Iris pigment epithelial cell (primary cell): ENCODE measurements at places on chromosomes 12 and 14.

- DNase-seq = no peak
These were observed 10.5 kb upstream of the ALDH2 start for GRCh38 chr12:111756196-111756595.

DNA sequence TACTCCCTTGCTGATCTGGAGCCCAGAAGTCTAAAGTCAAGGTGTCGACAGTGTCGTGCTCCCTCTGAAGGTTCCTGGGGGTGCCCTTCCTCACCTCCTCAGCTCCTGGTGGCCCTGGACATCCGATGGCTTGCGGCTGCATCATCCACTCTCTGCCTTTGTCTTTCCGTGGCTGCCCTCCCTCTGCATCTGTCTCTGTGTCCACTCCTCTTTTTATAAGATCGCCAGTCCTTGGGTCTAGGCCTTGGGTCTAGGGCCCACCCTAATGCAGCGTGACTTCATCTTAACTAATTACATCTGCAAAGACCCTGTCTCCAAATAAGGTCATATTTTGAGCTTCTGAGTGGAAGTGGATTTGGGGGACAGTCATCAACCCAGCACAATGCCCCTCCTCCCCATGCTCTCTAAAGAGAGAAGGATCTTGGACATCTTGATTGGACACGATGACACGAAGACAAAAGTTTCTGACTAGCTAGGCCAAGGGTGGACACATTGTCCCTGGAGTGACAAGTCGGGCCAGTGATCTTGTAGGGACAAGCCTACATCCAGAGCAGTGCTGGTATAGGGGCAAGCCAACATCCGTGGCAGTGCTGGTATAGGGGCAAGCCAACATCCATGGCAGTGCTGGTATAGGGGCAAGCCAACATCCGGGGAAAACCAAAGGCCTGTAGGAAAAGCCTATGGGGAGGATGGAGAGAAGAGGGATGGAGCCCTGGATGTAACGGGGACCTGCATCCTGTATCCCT is 93.9 kb upstream of the DIO3 start:
- DNase-seq = no peak

- DNase-seq = no peak
These were observed 47.0 kb downstream of the IFT81 start for GRCh38 chr12:110171186-110171538.

DNA sequence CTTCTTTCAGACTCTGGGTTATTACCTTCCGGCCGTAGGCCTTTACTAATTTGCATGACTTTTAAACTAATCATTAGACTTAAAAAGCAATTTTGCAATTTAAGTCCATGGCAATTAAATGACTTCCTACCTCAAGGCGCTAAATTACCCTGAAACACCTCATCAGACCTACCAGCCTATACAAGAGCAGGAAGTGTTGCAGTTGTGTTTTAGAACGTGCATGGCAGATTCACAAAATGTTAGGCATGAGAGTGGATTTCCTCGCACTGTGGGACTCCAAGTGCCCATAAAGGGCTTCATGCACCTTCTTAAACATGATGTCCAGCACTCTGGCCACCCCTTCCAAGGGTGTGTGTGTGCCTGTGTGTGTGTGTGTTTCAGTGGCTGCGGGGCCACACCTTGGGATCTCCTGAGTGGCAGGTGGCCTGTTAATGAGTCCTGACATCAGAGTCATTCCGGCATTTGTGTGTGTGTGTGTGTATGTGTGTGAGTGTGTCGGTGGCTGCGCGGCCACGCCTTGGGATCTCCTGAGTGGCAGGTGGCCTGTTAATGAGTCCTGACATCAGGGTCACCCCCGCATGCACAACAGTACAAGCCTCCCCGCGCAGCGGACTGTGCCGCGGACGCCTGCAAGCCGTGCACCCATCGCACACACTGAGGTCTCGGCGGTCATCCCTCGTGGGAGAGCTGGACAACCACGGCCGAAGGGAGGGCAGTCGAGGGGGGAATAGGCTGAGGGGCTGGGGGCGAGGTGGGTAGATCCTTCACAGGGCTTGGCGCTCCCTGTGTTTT is 900 bp downstream of the C2CD5 start:
- DNase-seq = peak; percentile 20

DNA sequence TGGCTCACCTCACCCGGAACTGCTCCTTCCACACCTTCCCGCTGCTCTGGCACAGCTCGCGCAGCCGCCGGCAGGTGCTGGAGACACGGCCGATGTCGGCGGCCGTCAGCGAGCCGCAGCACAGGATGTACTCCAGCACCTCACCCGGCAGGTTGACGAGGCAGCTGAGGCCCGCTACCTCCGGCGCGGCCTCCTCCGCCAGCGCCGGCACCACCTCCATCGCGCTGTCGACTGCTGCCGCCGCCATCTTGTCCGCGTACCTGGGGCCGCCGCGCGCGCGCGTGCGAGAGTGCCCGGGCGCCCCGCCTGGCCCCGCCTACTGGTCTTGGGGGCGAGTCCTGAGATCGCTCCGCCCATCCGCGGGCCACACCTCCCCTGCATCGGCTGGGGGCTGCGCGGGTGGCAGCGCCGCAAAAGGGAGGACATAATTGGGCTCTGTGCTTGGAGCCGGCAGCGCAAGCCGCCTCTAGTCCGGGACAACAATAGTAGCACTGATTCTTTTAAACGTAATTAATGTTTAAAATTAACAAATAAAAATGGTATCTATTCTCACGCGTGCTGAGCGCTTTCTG is at the start of gene FBXO21:
Gene FBXO21, minus strand, starts transcription at position 261 of the 572 bp plus-strand sequence. Its CDS starts 14 bp downstream, at position 247.
- peak; percentile 84 for DNase-seq

- DNase-seq = peak; percentile 82
These were observed 72.4 kb upstream of the USP44 start for GRCh38 chr12:95623554-95624170.

- peak; percentile 31 for DNase-seq
These were observed 505 bp downstream of the KCNC2 start for GRCh38 chr12:75208856-75209811.

DNA sequence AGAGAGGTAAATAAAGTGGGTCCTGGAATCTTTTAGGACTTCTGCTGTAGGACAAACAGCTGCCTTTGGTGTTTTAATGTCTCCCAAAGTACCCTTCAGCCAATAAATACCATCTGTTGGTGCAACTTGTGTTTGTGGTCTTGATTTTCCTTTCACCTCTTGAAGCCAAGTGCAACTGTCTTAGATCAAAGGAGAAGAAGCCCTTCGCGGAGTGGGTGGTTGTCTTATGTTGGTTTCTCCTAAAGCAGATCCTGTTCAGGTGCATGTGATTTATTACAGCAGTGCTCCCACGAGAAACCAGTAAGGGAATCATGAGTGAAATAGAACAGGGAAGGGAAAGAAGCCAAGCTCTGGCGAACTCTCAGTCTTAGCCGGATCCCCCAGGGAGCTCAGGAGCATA is 27.7 kb downstream of the HRK start:
- DNase-seq = no peak

DNA sequence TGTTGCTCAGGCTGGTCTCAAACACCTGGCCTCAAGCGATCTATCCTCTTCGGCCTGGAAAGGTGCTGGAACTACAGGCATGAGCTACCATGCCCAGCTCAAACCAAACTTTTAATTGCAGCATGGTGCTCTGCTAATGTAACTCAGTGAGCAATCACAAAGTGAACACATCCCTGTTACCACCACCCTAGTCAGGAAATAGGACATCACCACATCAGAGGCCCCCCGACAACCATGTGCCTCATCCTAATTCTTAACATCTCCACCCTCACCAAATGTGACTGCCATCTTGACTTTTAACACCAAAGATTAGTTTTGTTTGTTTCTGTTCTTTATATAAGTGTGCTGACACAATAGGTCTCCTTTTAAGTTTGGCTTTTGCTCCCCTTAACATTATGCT is 22.8 kb upstream of the SDR39U1 start:
- DNase-seq = no peak

DNA sequence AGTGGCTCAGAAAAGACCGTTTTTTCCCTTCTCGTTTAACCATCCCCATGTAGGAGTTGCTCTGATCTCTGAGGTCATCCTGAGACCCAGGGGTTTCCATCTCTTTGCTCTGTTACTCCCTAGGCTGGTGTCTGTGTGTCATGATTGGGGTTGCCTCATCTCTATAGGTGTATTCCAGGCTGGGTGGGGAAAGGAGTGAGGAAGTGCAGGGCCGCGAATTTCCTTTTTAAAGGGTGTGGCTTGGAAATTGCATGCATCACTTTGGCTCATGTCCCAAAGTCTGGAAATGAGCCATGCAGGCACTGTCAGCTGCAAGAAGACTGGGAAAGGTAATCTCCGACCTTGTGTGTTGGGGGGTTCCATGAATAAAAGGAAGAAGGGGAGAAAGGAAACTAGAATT is 201.9 kb downstream of the AACS start:
- no peak for DNase-seq

GRCh38 chr14:104553166-104554087 is 26.1 kb upstream of the C14orf180 start:
- no peak for DNase-seq

- DNase-seq = peak; percentile 48
These were observed 111.5 kb upstream of the BCL2L14 start for GRCh38 chr12:11959117-11959823.

GRCh38 chr12:51631591-51631990 is 40.6 kb downstream of the SCN8A start:
- peak; percentile 69 for DNase-seq

DNA sequence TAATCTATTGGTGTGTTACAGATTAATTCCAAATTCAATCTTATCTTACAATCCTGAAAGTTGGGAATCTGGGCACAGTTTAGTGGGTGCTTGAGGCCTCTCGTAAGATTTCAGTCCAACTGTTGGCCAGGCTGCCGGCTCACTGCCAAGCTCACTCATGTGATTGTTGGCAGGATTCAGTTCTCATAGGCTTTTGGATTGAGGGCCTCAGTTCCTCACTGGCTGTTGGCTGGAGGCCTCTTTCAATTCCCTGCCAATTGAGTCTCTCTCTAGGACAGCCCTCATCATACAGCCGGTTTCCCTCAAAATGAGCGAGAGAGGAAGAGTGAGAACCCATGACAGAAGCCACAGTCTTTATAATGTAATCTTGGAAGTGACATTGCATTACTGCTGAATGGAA is 123.5 kb upstream of the FBXO33 start:
- no peak for DNase-seq

GRCh38 chr14:25615174-25615573 is 565.2 kb upstream of the STXBP6 start:
- DNase-seq = no peak

- DNase-seq = no peak
These were observed 70.4 kb upstream of the PTPRQ start for GRCh38 chr12:80373666-80374065.

- DNase-seq = peak; percentile 39
These were observed 160.0 kb upstream of the SOX5 start for GRCh38 chr12:24109381-24110039.

GRCh38 chr12:41530441-41530840 is 342.3 kb downstream of the PDZRN4 start:
- DNase-seq = no peak

- no peak for DNase-seq
These were observed 356.8 kb downstream of the ALG10 start for GRCh38 chr12:34379142-34379541.

DNA sequence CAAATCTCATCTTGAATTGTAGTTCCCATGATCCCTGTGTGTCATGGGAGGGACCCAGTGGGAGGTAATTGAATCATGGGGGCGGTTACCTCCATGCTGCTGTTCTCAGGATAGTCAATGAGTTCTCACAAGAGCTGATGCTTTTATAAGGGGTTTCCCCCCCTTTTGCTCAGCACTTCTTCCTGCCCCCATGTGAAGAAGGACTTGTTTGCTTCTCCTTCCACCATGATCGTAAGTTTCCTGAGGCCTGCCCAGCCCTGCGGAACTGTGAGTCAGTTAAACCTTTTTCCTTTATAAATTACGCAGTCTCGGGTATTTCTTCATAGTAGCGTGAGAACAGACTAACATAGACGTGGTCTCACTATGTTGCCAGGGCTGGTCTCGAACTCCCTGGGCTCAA is 56.1 kb upstream of the EIF5 start:
- no peak for DNase-seq

GRCh38 chr14:38078393-38078792 is 129.3 kb upstream of the SSTR1 start:
- DNase-seq = no peak

DNA sequence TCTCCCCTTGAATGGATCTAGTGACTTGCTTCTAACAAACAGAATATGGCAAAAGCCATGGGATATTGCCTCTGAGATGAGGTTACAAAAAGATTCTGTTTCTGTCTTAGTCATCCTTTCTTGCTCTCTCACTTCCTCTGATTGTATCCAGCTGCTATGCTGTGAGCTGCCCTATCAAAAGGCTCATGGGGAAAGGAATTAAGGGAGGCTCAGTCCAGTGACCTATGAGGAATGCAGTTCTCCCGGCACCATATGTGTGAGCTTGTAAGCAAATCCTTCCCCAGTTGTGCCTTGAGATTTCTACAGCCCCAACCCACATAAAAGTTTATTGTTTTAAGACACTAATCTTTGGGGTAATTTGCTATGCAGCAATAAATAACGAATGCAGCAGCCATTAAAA is 183.1 kb downstream of the KLHL28 start:
- DNase-seq = peak; percentile 49

DNA sequence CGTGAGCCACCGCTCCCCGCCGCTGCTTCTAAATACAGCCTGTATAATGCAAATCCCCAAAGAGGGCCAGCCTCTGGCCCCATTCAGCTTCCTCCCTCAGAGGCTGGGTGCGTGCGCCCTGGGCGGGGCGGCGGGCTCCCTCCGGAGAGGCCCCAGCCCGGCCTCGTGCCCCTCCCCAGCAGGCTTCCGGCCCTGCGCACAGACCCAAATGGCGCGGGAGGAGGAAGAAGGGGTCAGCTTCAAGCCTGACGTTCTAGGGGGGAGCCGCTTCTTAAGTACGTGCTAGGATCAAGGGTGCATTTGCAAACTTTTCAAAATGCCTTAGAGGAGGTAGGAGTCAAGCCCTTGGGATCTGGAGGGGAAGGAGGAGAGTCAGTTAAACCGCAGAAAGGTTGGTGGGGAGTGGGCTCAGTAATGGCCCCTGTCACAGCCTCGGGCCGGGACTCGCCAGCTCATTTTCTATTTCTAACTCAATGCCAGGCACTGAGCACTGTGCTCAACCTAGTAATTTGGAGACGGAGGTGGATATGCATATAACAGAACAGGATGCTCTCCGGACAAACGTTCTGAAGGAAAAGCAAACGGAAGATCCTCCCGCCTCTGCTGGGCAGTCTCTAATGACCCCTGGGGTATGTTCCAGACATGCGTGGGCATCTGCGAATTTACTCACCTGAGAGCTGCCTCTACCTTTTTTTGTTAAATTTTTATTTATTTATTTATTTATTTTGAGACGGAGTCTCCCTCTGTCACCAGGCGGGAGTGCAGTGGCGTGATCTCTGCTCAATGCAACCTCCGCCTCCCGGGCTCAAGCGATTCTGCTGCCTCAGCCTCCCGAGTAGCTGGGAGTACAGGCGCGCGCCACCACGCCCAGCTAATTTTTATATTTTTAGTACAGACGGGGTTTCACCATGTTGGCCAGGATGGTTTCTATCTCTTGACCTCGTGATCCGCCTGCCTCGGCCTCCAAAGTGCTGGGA is 32.3 kb downstream of the NINJ2 start:
- no peak for DNase-seq
